ENCODE measurements at places on chromosomes 5 and 9. TPM values are rescaled to one million over a fixed set of nuclear protein-coding genes. Genes with fewer than 3 reads are reported as not detected.
A peak's percentile ranks its signal among the peaks of the same experiment; 100 is the strongest.

KIF27 gene
- total RNA-seq: 2.9 TPM

TEK gene
- total RNA-seq: not detected

NUTM2F gene
- not detected for total RNA-seq

MLANA gene
- not detected for total RNA-seq

- no peaks in the 10 kb centered on the region for H3K36me3 ChIP-seq
- no peak for DNase-seq
- no peaks in the 10 kb centered on the region for H3K27me3 ChIP-seq
- no peaks in the 10 kb centered on the region for H3K4me1 ChIP-seq
- no peak overlapping the region for H3K4me3 ChIP-seq
- H3K27ac ChIP-seq: no peak overlapping the region
Observed at GRCh38 chr9:23842565-23843129, 16.6 kb upstream of the ELAVL2 start.

- DNase-seq: no peak
- no peaks in the 10 kb centered on the region for H3K27me3 ChIP-seq
- no peak overlapping the region for H3K27ac ChIP-seq
- peaks cover 23% of the 10 kb centered on the region for H3K36me3 ChIP-seq
Observed at GRCh38 chr9:125484350-125485282, 222.4 kb downstream of the MAPKAP1 start.

DNA sequence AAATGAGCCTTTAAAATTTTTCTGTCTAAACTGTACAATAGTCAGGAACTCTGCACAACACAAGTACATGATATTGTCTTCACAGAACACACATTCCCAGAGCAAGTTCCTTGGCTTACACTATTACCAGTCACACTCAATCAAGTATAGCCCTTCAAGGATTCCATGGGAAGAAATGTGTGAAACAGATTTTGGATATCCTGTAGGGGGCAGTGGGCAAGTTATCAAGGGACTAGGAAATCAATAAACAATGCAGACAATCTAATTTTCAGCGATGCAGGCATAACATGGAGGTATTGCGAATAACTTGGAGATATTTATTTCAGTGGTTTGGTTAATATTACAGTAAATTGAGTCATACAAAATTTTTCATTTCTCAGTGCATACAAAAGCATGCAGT lies 1171.5 kb upstream of the NUDT12 start:
- DNase-seq: no peak
- no peaks in the 10 kb centered on the region for H3K36me3 ChIP-seq
- no peak overlapping the region for H3K4me3 ChIP-seq
- no peaks in the 10 kb centered on the region for H3K4me1 ChIP-seq

DNA sequence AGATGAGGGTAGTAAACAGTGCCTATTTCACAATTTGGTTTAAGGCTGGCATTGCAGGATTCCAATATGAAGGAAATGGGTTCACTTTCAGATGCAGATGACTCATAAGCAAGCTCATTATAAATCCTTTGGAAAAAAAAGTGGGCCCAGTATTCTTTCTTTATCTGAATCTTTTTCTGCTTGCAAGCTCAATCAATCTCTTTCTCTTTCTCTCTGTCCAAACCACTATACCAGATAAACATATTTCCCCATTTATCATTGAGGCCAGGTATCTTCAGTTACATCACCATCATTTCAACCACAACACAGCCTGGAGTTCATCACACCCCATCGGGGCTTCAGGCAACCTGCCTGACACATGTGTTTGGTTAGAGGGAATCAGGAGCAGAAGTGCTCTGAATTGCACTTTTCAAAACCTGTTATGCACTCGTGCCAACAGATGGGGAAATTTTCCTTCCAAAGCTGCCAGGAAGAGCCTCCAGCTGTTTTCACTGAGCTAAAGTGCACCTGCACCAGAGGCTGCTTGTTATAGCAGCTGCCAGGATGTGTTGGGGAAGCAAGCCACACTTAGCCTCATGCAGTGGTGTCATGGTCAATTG lies 30.0 kb upstream of the MAMDC2 start:
- H3K36me3 ChIP-seq: no peaks in the 10 kb centered on the region
- no peaks in the 10 kb centered on the region for H3K27me3 ChIP-seq
- no peak overlapping the region for H3K27ac ChIP-seq
- H3K4me3 ChIP-seq: no peak overlapping the region
- no peaks in the 10 kb centered on the region for H3K4me1 ChIP-seq
- no peak for DNase-seq

DNA sequence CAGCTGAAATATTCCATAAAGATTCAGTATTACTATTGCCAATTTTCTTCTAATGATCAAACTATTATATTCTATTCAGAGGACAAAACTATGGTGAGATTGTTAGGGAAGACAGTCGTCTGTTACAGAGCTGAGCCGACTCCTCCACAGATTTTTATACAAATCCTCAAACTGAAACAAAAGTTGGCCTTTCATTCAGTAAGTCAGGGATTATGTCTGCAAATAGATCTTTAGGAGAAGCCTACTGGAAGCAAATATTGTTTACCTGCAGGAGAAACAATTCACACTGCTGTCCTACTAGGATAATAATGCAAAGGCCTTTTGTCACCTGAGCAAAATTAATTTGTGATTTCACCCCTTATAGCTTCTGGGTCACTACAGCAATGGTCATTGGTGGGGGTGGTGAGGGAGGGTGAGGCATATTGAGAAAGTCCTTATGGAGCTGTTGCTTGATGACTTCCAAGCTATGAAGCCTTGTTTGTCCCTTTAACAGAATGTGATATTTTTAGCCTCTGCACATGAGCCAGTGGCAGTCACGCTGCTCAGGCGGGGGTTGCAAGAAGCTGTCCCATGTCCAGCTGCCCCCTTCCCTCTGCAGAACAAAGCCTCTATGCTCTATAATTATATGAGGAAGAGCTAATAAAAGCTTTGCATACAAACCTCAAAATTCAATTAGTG lies 200.5 kb upstream of the KLF9 start:
- H3K4me3 ChIP-seq: no peak overlapping the region
- H3K4me1 ChIP-seq: no peaks in the 10 kb centered on the region
- no peak for DNase-seq
- H3K36me3 ChIP-seq: no peaks in the 10 kb centered on the region

GRCh38 chr5:102139029-102139428 lies 157.1 kb downstream of the SLCO4C1 start:
- no peaks in the 10 kb centered on the region for H3K4me1 ChIP-seq
- H3K27me3 ChIP-seq: no peaks in the 10 kb centered on the region
- H3K27ac ChIP-seq: no peak overlapping the region
- H3K36me3 ChIP-seq: no peaks in the 10 kb centered on the region

DNA sequence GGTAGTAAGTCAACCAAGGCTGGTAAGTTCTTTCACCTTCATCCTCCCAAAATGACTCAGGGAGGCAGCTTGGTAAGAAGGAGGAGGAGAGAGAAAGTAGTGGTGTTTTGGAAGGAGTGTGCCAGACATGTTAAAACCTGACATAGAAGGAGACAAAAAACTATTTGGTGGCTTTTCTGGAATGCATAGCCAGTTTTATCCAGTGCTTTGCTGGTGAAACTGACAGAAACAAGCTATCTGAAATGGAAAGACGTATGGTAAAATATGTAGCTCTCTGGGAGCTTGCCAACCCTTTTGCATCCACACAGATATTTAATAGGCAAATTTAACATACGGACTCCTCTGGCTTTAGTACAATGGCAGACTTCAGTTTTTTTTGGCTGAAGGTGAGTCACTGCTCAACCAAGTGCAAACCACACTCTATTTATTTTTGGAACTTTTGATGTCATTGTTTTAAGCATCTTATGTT lies 45.4 kb downstream of the RAB14 start:
- peak; percentile 18 for DNase-seq
- no peaks in the 10 kb centered on the region for H3K27me3 ChIP-seq
- peak overlapping the region; percentile 37 for H3K27ac ChIP-seq
- H3K4me3 ChIP-seq: peak overlapping the region; percentile 11
- H3K36me3 ChIP-seq: peaks cover 89% of the 10 kb centered on the region

GRCh38 chr9:91395553-91396471 lies 27.8 kb downstream of the NFIL3 start:
- H3K27me3 ChIP-seq: no peaks in the 10 kb centered on the region
- H3K36me3 ChIP-seq: no peaks in the 10 kb centered on the region
- H3K27ac ChIP-seq: no peak overlapping the region
- DNase-seq: peak; percentile 84

DNA sequence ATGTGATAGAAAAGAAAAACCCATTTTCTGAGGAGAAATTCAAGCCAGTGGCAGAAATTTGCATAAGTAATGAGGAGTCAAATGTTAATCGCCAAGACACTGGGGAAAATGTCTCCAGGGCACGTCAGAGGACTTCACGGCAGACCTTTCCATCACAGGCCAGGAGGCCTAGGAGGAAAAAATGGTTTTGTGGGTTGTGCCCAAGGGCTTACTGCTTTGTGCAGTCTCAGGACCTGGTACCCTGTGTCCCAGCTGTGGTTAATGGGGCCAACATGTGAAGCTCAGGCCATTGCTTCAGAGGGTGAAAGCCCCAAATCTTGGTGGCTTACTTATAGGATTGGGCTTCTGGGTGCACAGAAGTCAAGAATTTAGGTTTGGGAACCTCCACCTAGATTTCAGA lies 54.8 kb upstream of the ADAMTS2 start:
- H3K27ac ChIP-seq: no peak overlapping the region
- no peaks in the 10 kb centered on the region for H3K27me3 ChIP-seq
- H3K36me3 ChIP-seq: no peaks in the 10 kb centered on the region
- no peak for DNase-seq
- H3K4me1 ChIP-seq: no peaks in the 10 kb centered on the region

DNA sequence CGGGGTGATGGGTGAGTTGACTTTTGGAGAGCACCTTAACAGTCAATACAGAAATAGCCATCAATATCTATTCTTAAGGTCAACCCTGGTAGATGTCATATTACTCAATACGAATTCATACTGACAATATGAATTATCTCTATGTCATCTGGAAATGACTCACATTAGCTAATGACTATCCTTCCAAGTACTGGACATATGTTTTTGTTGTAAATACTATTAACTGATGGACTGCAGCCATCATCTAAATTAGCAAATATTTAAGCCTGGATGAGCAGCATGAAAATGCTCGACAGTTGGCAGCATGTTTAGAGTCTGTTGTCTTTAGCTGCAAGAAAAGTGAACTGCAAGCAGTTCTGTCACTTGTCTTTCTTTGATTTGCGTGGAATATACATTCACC lies 19.6 kb upstream of the ISOC1 start:
- H3K27ac ChIP-seq: no peak overlapping the region
- no peaks in the 10 kb centered on the region for H3K4me1 ChIP-seq
- no peak for DNase-seq
- H3K27me3 ChIP-seq: peaks cover 6% of the 10 kb centered on the region
- no peaks in the 10 kb centered on the region for H3K36me3 ChIP-seq
- H3K4me3 ChIP-seq: no peak overlapping the region

DNA sequence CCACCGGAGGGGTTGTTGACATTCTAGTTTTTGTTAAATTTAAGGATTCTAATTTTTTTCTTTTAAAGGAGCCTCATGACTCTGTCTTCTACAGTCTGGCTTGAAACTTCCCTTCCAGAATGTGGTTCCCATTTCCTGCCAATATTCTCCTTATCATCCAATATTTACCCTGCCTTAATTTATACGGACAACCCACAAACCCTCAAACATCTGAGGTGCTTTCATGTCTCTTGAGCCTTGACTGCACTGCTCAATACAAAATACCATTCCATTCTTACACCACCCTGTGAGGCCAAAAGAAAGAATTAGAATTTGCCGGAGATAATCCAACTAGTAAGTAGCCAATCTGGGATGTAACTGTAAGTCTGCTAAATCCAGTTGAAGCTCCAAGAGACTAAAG lies 346.5 kb downstream of the SPOCK1 start:
- no peaks in the 10 kb centered on the region for H3K36me3 ChIP-seq
- H3K4me3 ChIP-seq: no peak overlapping the region
- DNase-seq: no peak
- no peaks in the 10 kb centered on the region for H3K4me1 ChIP-seq

- H3K4me1 ChIP-seq: peaks cover 16% of the 10 kb centered on the region
- H3K27ac ChIP-seq: peak within 1 kb of the TSS; percentile 33
- peaks cover 5% of the 10 kb centered on the region for H3K27me3 ChIP-seq
- H3K4me3 ChIP-seq: peak within 1 kb of the TSS; percentile 51
- peak; percentile 49 for DNase-seq
- H3K36me3 ChIP-seq: no peaks in the 10 kb centered on the region
Observed at GRCh38 chr9:130834371-130835336, at the start of gene ABL1. Gene ABL1 (plus strand): TSS chr9:130835254. CDS start chr9:130835447, 193 bp downstream.

DNA sequence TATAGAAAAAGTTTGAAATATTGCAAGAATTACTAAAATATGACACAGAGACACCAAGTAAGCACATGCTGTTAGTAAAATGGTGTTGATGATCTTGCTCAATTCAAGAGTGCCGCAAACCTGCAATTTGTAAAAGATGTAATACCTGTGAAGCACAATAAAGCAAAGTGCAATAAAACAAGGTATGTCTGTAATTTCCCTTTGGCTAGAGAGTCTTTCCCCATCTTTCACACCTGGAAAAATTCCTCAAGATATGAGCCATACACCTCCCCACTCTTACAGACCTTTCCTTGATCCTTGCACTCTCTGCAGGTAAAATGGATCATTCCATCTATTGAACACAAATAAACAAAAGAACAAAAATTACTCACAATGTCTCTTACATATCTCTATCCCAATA lies 597.8 kb downstream of the EFNA5 start:
- no peak for DNase-seq
- no peak overlapping the region for H3K4me3 ChIP-seq
- no peaks in the 10 kb centered on the region for H3K27me3 ChIP-seq
- no peaks in the 10 kb centered on the region for H3K4me1 ChIP-seq
- H3K36me3 ChIP-seq: no peaks in the 10 kb centered on the region
- H3K27ac ChIP-seq: no peak overlapping the region

GRCh38 chr5:93359296-93359959 lies 221.6 kb downstream of the NR2F1-AS1 start:
- no peak overlapping the region for H3K4me3 ChIP-seq
- no peaks in the 10 kb centered on the region for H3K36me3 ChIP-seq
- no peaks in the 10 kb centered on the region for H3K4me1 ChIP-seq

- H3K4me1 ChIP-seq: no peaks in the 10 kb centered on the region
- no peak for DNase-seq
- no peaks in the 10 kb centered on the region for H3K36me3 ChIP-seq
- no peaks in the 10 kb centered on the region for H3K27me3 ChIP-seq
Observed at GRCh38 chr9:75826314-75826713, 64.2 kb upstream of the PCSK5 start.

GRCh38 chr5:134784241-134784920 lies 25.8 kb downstream of the DDX46 start:
- H3K27me3 ChIP-seq: no peaks in the 10 kb centered on the region
- peaks cover 83% of the 10 kb centered on the region for H3K36me3 ChIP-seq
- no peak overlapping the region for H3K27ac ChIP-seq
- H3K4me3 ChIP-seq: no peak overlapping the region

DNA sequence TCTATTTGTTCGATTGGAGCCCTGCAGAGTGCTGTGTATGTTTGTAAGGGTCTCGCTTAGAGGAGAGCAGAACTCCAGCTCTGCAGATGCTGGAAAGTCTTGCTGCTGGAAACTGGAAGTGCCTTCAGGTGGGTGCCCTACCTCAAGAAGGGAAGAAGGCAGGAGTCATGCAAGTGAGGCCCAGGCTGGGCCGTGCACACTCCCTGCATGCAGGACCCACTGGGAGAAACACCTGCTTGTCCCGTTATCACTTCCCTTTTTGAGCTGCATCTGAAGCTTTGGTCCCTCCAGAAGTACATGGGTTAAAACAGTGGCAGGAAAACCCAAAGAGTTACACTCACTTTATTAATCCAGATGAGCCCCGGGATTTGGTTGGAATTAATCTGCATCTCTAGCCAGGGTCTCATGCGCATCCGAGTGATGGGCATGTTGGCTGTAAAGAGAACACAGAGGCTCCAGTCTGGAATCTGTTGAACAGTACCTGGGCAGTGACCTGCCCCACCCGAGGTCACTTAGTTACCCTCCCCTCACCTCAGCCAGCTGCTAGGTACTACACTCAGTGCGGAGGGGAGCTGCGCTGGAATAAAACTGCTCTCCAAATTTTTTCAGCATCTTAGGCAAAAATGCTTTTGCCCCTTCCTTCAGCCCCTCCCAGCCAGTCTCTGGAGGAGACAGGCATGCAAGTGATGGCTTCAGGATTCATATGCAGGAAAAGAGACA lies 1.4 kb downstream of the IRF1 start:
- peak overlapping the region; percentile 99 for H3K4me3 ChIP-seq
- DNase-seq: no peak
- H3K27me3 ChIP-seq: no peaks in the 10 kb centered on the region
- peak overlapping the region; percentile 99 for H3K27ac ChIP-seq
- peaks cover 56% of the 10 kb centered on the region for H3K36me3 ChIP-seq
